ENCODE measurements at places on chromosomes 7 and 10.
A peak's percentile ranks its signal among the peaks of the same experiment; 100 is the strongest.

DNA sequence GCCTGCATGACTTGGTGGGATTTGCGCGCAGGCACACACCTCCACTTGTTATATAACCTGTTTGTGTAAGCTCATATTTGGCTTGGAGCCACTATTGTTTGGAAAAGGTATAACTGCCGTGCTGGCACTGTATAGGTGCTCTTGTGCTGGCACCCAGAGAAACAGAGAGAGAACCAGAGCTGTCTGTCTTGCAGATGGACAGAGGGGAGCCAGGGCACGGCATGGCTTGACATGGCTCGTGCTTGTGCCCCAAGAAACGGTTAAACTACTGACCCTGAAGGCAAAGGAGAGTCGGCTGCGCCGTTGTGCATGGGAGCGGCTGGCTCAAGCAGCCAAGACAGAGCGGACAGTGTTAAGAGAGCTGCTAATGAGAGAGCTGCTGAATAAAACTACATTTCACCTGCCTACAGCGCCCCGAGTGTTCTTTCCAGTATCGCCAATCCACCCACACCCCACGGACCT lies 23.2 kb downstream of the RAPGEF5 start:
- DNase-seq: no peak

- no peak for DNase-seq
These were observed 67.8 kb downstream of the ABCC2 start for GRCh38 chr10:99850021-99850766.

DNA sequence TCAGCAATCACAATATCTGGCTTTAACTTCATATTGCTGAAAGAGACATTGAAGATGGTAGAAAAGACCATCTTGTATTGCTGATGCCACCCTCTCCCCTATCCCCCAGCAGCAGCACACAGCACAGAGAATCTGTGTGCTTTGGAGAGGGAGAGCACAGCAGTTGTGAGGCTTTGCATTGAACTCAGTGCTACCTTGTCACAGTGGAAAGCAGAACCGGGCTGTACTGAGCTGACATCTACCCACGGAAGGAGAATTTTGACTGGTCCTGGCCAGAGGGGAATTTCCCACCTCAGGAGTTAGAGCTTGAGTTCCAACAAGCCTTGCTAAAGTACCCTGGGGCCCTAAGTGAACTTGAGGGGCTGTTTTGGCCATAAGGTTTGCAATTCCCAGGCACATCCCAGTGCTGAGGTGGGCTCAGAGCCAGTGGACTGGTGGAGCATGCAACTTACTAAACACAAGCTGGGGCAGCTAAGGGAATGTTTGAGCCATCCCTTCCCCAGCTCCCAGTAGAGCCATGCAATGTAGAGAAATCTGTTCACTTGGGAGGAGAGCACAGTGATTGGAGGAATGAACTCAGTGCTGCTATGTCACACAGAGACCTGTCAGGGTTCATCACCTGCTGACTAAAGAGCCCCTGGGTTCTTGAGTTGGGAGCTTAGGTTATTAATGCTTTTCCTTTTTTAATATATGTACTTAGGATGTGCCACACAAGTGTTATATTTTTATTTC lies 62.1 kb downstream of the OR13A1 start:
- no peak for DNase-seq

DNA sequence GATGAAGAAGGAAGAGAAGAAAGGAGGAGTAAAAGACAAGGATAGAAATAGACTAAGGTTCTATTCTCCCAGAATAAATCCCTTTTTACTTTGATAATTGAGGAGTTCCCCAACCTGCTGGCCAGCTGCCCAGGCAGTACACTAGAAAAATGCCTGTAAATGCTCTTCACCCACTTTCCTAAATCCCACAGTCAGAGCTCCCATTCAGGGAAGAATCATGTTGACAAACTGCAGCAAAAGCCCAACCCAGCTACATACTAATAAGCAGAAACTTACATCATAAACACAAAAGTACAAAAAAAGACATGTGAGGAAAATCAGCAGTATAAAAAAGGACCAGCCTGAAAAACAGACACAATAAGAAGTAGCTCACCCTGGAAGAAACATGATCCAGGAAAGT lies 15.8 kb upstream of the KDM7A start:
- DNase-seq: no peak

DNA sequence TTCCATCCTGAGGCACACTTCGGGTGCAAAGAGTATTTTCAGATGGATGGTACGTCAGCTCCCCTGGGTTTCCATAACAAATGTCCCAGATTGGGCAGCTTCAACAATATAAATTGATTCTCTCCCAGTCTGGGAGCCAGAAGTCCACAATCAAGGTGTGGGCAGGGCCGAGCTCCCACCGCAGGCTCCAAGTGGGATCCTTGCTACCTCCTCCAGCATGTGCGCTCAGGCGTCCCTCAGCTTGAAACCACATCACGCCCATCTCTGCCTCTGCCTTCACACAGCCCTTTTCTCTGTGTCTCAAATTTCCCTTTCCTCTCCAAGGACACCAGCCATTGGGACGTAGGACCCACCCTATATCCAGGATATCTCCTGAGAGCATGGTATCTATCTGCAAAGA lies 153.5 kb downstream of the DIP2C start:
- no peak for DNase-seq

DNA sequence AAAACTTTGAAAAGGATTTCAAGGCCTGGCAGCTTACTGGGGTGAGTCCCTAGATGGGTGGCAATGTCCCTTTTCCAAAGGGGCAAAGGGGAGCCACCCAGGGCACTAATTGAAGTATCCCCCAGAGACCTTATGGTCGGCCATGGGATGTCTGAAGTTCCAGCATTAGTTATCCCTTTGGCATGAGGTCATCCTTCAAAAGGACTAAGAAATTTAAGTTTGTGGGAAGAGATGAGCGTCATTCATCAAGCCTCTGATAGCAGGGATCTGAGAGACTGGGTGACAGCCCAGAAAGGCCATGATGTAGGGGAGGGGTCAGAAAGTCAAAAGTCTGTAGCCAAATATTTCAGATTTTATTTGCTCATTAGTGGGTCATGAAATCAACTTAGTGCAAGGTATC lies 195.3 kb downstream of the ZNF438 start:
- DNase-seq: no peak

- no peak for DNase-seq
These were observed 45.8 kb downstream of the MKX start for GRCh38 chr10:27699776-27700175.

- DNase-seq: no peak
These were observed 12.2 kb downstream of the KCNMA1 start for GRCh38 chr10:77625379-77625778.

- DNase-seq: no peak
These were observed 1.6 kb upstream of the COPS6 start for GRCh38 chr7:100087055-100087750.

DNA sequence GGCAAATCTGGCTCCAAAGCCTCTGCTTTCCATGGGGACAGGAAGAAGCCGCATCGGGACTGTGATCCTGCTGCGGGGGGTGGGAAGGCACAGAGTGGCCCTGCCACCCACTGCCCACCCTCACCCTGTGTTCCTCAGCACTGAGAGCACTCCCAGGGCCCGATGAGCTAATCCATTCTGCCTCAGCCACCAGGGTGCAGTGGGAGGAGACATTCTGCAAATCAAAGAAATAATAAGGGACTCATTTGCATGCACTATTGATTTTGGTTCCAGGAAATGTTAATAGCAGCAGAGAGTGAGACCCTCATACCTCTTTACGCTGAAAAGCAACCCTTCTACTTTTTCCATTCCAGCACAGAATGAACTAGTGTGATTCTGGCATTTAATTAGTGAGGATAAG lies 572.8 kb downstream of the INHBA start:
- no peak for DNase-seq

DNA sequence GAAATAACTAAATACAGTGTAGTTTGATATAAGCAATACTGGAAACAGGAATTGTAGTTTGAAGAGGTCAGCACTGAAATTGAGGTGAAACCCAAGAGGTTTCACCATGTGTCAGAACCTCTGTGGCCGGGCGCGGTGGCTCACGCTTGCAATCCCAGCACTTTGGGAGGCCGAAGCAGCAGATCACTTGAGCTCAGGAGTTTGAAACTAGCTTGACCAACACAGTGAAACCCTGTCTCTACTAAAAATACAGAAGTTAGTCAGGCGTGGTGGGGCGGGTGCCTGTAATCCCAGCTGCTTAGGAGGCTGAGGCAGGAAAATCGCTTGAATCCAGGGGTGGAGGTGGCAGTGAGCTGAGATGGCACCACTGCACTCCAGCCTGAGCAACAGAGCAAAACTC lies 13.7 kb downstream of the AHCYL2 start:
- no peak for DNase-seq

GRCh38 chr7:147151661-147152060 lies 1035.1 kb downstream of the CNTNAP2 start:
- DNase-seq: no peak

GRCh38 chr10:38045129-38045528 lies 34.7 kb downstream of the ZNF33A start:
- no peak for DNase-seq

GRCh38 chr10:111972109-111972508 lies 211.5 kb downstream of the GPAM start:
- DNase-seq: no peak

GRCh38 chr7:48563334-48563733 lies 361.0 kb upstream of the CDC14C start:
- DNase-seq: no peak

DNA sequence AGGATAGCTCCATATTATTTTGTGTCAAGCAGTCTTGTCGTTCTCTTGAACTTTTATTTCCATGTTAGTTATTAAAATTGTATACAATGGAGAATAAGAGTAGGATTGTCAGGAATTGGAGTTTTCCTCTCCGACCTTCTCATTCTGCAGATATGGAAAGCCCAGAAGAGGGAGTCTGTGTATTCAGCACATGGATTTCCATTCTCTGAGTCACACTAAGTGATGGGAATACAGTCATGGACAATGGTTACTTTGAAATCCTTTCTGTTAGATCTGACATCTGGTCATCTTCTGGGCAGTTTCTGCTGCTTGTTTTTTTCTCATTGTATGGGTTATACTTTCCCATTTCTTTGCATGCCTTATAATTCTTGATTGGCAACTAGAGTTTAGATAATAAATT lies 5.0 kb upstream of the TASOR2 start:
- no peak for DNase-seq

DNA sequence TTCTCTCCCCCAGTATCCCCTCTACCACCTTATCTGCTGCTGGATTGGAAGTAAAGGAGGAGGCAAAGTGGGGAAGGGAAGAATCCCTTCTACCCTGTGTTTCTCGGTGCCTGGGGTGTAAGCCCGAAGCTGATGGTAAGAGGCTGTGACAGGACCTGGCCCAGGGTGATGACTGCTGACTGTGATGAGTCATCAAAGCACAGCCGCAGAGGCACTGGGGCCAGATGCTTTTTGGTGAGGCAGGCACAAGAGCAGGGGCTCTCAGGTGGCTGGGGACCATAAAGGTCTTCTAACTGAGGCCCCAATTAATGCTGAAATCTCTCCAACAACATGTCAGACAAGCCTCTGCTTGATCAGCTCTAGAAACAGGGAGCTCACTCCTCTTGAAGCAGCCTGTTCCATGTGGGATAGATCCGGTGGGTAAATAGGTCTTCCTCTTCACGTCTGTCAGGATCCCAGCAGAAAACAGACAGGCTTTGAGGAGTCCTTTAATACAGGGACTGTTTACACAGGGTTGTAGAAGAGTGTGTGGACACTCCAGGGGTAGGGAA lies 86.1 kb upstream of the PCBD1 start:
- no peak for DNase-seq

GRCh38 chr7:140810830-140811556 lies 113.7 kb downstream of the BRAF start:
- peak; percentile 63 for DNase-seq
